ENCODE measurements at places on chromosomes 5 and 9.

- no peak for DNase-seq
Observed at GRCh38 chr9:106111039-106111730, 416.8 kb downstream of the TMEM38B start.

- no peak for DNase-seq
Observed at GRCh38 chr5:128395073-128395472, 143.0 kb downstream of the FBN2 start.

DNA sequence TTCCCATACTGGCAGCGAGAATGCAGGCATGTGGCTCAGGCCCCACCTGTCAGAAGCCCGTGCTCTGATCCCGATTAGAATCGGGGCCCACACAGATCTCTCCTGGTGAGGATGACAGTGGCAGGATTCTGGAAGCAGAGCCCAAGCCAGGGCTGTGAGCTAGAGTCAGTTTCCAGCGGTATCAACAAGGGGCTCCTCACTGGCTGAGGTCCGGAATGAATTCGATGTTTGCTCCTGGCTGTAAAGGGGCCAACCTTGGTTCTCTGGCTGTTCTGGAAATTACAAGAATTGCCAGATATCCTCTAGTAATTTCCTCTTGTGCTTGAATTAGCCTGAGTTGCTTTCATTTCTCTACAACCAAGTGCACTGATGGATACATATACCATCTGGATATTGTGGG, 129.1 kb upstream of the SPRY4 start:
- no peak for DNase-seq

- DNase-seq = no peak
Observed at GRCh38 chr5:124370601-124371000, 375.8 kb downstream of the ZNF608 start.

- DNase-seq = no peak
Observed at GRCh38 chr5:172641359-172642050, 442 bp downstream of the NEURL1B start.

- no peak for DNase-seq
Observed at GRCh38 chr5:149426931-149427330, 47.8 kb upstream of the IL17B start.

DNA sequence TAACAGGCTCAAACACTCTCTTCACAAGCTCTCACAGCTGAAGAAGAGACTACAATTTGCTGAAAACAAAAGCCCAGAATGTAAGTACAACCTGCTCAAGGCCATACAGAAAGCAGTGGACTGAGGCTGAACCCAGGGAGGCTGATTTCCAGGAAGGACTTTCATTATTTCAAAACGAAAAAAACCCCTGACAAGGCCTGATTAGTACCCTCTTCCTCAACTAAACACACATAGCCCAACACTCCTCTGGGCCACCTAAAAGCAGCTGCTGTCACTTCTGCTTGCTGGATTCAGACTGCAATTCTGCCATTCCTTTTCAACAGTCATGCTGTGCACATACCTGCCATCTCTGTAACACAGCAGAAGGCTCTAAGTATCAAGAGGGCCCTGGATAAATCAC, 18.2 kb downstream of the NRG2 start:
- DNase-seq = no peak

- DNase-seq = no peak
Observed at GRCh38 chr9:34343605-34344004, 14.2 kb downstream of the NUDT2 start.

- no peak for DNase-seq
Observed at GRCh38 chr5:56963246-56963645, 11.3 kb upstream of the MIER3 start.

All from T1000 (cell line).